ENCODE measurements at places on chromosomes 4 and X.

DNA sequence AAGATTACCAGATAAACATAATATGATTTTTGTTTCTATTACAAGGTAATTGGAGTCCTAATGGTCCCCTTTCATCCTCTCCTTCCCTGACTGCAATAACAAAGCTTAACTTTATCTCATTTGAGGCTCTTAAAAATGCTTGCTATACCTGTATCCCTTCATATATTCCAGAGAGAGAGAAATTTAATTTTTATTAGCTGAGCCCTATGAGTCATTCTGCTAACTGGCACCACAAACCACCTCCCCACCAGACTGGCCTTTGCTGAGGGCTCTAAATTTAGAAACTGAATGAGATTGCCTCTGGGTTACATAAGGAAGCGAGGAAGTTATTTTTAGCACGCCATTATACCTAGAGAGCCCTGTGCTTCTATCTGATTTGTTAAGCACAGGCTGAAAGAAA lies 27.4 kb downstream of the CBLL2 start:
- peak; percentile 36 for DNase-seq

DNA sequence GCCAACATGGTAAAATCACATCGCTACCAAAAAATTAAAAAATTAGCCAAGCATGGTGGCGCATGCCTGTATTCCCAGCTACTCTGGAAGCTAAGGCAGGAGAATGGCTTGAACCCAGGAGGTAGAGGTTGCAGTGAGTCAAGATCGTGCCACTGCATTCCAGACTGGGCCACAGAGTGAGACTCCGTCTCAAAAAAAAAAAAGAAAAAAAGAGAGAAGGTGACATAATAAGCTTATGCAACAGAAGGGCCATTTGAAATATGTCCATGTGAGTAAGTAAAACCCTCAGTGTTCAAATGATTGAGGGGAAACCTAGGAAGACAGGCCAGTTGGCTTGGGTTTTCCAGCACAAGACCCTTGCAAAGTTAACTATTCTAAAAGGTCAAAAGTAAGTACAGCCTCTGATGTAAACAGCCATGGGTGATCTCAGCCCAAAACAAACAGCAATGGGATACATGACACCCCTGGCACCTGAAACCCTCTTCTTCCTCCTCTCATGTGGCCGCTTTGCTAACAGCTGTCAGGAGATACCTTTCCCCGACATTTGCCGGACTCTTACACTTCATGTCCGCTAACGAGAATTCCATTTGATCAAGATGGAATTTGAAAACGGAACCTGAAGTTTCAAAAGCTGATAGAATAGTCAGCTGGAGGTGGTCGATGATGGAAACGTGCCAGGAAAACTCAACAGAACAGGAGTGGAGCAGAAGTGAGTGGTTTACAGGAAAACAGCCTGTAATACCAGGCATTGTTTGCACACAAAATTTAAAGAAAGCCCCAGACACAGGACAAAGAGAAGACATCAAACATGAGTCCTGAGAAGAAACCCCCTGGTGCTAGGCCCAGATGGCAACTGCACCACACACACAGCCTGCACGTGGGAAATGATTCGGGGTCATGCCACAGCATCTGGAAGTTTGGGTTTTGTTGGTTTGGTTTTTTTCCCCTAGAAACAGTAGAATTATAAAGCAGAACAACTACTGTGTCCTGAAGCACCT lies 93.0 kb upstream of the STS start:
- no peak for DNase-seq

DNA sequence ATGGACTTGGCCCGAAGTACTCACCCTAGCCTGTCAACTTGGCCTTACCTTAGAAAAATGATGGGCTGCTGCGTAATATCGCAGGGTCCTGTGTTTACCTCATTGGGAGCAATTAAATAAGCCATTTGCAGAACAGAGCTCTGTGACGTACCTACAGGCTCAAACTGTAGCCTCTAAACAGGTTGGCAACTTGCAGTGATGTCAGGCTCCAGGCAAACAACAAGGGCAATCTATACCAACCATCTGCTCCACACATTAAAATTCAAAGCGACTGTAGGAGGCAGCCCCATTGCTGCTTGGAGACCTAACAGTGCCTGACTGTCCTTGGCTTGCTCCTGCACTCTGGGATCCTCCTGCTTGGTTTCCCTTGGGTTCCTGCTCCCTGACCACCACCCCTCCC lies 17.2 kb downstream of the VGLL1 start:
- DNase-seq, result no peak

DNA sequence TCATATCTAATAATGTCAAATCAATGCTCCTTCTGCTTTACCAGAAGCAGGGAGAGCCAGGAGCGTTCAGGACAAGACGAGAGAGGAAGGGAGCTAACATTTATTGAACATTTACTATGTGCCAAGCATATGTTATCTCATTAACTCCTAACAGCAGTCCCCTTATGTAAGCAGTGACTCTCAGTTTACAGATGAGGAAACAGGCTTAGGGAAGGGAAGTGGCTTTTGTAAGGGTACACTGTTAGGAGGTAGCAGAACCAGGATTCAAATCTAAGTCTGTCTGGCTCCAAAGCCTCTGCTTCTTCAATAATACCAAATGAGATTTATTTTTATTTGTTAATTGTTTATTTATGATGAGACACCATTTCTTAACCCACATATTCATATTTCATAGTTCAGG lies 2.6 kb upstream of the STARD8 start:
- no peak for DNase-seq

DNA sequence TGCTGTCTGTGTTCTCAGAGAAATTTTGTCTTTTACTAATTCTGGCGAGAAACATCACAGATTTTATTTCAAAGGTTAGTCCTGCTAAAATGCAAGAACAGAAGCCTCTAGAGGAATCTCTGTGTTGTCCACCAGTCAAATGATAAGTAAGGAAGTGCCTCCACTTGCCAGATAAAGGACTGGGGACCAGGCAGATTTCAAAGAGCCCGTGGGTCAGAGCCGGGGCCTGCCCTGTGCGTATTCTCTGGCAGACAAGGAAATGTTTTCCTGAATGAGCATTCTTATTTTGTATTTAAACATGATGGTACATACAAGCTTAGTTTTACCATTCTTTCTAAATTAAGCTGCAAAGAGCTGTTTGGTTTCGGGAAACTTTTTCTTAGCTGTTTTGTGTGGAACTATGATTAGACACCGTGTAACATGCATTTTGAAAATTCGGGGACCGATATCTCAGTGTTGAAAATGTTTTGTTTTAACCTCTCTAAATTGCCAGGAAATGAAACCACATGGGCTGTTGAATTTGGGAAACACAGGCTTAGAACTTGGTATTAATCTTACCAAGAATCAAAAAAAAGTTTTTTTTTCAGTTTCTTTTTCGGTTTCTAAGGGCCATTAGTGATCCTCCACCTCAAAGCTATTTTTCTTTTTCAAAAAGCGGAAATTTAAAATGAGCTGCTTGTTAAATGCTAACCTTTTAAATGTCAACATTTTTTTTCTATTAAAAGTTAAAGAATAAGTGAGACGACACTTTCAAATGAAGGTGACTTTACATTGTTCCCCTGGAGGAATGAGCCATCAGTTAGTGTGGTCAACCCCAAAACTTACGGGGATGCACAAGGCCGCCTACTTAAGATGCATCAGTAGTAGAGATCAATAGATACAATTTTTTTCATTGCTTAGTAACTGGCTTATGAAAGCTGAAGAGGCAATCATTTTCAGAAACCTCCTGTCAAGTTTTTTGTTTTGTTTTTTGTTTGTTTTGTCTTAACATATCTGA lies 89.6 kb upstream of the MTM1 start:
- DNase-seq, result no peak

GRCh38 chr4:155011163-155011780 lies 197.2 kb upstream of the NPY2R start:
- no peak for DNase-seq

DNA sequence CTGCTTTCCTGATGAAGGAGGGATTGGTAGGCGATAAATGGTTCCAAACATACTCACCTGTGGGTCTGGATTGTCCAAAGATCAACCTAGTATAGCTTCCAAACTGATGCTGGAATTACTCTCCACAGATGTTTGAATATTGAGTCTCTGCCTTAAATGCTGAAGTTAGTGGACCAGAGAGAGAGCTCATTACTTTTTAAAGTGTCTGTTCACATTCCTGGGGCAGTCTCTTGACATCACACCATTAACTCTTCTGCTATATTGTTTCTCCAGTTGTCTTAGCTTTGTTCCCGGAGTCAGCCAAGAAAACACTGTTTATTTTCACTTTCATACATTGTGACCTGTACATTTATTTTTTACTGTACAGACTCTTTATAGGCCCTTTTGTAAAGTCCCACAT lies 35.4 kb downstream of the ARHGEF38 start:
- DNase-seq, result no peak

DNA sequence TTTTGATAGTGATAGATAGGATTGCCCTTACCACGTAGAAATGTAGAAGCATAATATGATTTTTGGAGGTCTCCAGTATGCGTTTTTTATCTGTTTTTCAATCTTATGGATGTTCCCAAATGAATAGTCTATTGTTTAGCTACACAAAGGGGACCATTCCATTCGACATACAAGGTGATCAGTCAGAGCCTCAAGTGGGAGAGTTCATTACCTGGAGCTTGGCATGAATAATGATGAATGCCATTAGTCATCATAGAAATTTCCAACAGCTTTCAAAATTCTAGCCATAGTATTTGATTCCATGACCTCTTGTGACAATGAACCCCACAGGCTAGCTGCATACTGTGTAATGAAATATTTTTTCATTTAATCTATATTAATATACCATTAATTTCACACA lies 123.6 kb downstream of the PDHA2 start:
- no peak for DNase-seq

DNA sequence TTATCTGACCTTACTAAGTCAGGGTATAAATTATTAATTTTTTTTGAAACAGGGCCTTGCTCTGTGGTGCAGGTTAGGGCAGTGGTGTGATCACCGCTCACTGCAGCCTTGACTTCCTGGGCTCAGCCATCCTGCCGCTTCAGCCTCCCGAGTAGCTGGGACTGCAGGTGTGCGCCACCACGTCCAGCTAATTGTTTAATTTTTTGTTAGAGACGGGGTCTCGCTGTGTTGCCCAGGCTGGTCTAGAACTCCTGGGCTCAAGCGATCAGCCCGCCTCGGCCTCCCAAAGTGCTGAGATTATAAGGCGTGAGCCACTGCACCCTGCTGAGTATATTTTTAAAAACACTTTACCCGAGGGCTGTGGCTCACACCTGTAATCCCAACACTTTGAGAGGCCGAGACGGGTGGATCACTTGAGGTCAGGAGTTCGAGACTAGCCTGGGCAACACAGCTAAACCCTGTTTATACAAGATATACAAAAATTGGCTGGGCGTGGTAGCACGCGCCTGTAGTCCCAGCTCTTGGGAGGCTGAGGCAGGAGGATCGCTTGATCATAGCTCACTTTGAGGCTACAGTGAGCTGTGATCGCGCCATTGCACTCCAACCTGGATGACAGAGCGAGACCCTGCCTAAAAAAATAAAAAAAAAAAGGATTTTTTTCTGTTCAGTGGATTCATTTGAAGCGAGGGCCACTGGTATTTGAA lies 721 bp upstream of the TBC1D25 start:
- DNase-seq, result no peak

DNA sequence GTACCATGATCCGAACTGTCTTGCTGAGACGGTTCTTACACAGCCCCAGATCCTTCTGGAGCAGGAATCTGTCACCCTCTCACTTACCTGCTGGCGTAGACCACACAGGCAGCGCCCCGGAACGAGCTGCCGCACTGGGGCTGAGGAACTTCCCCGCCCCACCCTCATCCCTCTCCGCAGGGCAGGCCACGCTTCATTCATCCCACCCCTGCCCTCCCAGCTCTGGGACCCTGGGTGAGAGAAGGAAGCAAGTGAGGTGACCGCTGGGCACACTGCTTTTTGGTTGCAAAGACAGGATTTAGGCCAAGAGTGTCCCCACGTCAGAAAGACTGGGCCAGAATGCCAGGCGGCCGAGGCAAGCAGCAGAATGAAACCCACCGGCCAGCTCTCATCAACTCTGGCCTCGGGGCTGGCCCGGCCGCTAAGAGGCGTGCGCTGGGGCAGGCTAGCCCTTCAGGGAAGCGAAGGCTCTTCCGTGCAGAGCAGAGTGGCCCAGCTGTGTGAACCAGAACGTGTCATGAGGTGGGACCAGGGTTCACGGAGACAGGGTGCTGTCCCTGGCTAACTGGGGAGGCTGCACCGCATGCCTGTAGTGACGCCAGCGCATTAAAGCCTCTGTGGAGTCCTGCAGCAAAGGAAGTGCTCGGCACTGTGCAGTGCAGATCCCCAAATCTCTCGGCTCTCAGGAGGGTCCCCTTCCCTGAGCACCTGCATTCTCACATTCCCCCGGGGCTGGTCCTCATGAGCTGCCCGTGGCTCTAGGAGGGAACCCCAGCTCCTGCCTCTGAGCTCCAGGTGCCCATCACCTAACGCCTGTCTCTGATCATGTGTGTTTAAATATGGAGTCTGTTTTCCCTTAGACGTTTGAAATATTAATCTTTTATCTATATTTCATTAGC lies 6.4 kb downstream of the LRPAP1 start:
- no peak for DNase-seq

DNA sequence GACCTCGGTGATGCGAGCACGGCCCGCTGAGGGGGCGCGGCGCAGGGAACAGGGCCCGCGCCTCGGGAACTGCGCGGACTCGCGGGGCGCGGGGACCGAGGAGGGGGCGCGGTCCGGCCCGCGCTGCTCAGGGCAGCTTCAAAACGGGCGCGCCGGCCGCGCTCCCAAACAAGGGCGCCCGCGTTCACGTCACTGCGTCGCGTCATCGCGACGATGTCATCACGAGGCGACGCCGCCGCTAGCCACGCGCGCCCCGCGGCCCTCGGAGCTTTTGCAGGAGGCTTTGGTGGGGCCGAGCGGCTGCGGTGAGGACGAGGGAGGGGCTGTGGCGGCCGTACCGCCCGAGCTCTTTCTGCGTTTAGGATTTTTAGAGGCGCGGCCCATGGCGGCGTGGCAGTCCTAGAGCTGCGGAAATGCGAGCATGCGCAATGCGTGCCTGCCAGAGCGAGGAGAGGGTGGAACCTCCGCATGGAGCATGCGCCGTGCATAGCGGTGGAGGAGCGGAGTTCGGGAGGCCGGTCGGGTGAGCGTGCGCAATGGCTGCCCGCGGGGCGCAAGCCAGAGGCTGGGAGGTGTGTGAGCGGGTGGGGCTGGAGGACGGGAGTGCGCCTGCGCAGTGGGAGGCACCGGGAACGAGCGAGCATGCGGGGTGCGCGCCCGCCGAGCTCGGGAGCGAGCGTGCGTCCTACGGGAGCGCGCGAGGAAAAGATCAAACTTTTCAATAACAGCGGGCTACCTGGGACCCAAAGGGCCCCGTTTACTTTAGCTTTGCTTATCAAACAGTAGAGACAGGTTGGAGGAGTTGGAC lies at the start of gene PPP2R3B:
TSS of gene PPP2R3B (minus strand) at position 140 of the 808 bp plus-strand sequence. CDS start 216 bp downstream, outside the sequence.
- DNase-seq, result peak; percentile 95

DNA sequence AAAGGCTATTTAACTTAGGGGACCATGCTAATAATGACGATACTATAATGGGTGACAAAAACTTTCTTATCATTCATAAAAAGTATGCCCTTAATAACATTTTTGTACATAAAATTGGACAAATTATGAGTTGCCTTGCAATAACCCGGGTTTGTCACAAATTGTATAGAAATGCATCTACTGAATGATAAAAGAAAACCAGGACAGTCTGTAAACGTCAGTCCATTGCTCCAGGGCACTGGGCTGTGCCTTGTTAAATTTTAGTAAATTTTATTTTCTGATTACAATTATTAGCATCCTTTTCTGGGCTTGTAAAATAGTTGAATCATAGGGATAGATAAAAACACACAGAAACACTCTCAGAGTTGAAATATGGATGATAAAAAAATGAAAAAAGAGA lies 778.3 kb downstream of the RAPGEF2 start:
- DNase-seq, result no peak
